ENCODE measurements at places on chromosomes 5 and 9.

DNA sequence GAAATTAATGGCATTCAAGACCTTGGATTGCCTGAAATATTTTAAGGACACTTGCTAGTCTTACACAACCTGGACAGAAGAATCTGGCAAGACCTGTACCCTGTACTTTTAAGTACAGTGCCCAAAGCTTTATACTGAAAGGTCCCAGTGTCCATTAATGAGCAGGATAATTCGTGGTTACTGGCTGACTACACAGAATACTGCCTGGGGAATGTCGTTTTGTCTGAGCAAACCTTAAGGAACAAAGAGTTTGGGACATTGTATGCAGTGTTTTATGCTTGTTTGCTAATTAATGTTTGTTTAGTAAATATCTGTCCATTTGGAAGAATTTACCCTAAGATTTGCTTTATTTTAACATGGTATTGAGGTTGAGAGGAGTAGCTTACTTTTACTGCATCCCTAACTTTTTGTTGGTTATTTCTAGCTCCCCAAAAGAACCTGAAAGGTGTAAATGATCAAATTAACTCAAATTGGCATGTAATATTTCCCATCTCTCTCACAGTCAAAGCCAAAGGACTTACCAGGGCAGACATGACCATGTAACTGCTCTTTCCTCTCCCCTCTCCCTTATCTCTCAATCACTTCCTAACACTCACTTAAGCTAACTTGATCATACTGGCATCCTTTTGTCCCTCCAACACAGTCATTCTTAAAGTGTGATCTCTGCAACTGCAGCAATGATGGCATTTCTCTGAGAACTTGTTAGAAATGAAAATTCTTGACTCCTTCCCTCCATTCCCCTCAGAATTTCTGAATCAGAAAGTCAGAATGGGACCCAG lies 15.7 kb downstream of the RANBP3L start:
- no peak for DNase-seq

DNA sequence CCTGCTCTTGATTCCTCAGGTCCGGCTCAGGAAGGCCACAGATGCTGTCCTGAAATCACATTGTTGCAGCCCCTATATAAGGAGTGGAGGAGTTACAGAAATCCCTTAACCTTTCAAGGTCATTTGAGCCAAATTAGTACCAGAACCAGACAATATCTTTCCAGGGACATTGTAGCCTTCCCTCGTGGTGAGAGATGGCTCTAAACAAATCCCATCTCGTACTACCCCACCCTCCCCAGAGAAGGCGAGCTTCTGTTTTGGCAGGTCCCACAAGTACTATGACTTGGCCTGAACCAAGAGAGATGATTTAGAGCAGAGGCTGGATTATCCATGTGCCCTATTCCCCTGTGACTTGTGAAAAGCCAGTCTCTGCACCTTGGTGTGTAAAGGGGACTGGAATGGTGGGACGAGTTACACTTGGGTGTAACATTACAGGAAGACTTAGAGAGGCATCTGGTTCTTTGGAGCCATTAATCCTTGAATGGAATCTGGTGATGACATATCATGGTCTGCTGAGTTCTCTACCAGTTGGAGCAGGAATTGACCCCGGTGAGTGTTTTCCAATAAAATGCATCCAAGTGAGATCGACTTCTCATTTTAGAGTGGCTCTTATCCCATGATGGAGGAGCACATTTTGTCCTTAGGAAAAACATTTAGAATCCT lies at the start of gene FAM240B:
Gene FAM240B, minus strand, starts transcription at position 51 of the 663 bp plus-strand sequence. CDS start 16,134 bp downstream, outside the sequence.
- no peak for DNase-seq

DNA sequence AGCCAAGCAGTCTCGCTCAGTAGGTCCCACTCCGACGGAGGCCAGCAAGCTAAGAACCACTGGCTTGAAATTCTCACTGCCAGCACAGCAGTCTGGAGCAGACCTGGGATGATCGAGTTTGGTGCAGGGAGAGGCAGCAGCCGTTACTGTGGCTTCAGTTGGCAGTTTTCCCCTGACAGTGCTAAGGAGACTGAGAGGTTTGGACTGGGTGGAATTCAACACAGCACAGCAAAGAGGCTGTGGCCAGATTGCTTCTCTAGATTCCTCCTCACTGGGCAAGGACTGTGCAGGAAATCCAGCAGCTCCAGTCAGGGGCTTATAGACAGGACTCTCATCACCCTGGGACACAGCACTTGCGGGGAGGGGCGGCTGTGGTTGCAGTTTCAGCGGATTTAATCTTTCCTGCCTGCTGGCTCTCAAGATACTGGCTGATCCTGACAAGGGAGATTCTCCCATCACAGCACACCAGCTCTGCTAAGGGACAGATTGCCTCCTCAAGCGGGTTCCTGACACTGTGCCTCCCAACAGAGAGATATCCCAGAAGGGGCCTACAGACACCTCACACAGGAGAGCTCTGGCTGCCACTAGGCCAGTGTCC lies 122.1 kb downstream of the YIPF5 start:
- no peak for DNase-seq

- DNase-seq = no peak
Observed at GRCh38 chr5:100161868-100162267, 373.3 kb upstream of the FAM174A start.

DNA sequence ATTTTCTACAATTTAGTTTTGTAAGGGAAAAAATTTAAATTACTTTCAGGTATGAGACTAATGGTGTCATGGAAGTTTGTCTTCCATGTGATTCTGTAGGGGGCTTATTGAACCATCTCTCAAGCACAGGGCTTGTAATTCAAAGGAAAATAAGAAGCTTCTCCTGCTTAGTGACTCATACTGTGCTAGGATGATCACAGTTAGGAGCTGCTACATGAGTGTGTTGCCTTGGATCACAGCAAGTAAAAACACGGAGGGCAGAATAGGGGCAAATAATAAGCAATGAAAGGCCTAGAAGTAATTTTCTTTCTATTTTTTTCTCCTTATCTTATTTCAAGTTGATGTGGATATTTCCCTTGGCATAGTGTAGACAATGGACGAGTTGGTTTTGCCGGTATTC lies 28.9 kb downstream of the TMEM167A start:
- peak; percentile 44 for DNase-seq

All from IMR-90 (cell line).